ENCODE measurements at places on chromosomes 4 and X.

DNA sequence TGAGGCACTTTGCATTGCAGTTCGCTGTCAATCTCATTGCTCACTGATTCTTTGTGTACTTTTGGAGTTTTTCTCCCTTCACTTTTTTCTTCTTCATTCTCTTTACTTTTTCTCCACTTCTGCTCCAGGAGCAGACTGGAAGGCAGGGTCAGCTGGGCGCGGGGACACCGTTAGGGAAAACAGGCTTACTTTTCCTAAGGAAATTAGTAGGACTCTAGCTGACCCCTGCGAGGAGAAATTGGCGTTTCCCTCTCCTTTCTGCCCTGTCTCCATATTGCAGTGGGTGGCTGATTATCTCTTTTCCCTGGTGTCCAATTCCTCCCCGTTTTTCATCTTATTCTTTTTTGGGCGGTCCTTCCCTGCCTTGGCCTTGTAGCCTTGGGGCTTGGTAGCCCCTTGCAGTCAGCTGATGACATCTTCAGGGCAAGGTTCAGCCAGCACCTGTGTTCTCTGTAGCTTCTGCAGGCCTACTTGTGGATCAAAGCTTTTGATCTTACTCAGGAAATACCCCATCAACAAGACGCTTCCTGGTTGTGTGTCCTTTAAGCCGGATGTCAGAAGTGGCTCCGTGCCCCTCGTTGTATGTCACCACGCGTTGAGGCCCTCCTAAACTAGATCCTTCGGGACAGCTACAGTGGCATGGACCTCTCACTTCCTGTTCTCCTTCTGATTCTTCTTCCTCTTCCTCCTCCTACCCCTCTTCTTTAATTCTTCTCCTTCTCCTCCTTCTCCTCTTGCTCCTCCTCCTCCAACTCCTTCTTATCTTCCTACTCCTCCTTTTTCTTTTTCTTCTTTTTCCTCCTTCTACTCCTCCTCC lies 36.1 kb downstream of the NBDY start:
- DNase-seq: no peak

- no peak for DNase-seq
These were observed 117.4 kb upstream of the GRPR start for GRCh38 chrX:16005917-16006316.

GRCh38 chr4:40960941-40961340 lies 211.2 kb downstream of the NSUN7 start:
- DNase-seq: no peak

GRCh38 chr4:87872028-87872427 lies 39.3 kb downstream of the MEPE start:
- no peak for DNase-seq

DNA sequence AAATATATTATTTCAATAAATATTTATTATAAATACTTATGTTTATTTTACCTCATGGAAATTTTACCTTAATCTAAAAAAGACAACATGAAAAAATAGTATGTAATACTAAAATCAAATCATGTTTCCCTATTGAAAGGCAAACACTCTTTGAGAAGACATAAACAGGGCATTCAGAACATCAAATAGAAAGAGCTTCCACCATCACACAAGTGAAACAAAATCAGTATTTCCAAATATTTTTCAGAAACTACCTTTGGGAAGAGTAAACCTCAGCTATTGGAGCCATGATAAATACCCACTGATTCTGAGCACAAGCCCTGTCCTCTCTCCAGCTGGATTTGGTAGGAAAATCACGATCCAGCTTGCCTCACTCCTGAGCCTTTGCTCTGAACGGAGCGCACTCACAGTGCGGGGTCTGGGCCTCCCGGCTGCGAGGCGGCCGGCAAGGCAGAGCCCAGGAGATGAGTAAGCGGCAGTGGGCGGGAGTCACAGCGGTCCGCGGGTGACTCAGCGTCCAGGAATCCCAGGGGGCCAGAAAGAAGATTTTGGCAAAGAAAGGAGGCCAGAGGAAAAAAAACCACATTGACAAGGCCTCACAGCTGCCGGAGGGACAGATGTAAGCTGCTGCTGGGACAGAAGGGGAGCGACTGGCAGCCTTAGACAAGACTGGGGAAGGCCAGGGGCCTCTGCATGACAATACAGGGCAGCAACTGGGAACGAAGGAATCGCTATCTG lies 14.7 kb upstream of the ANXA5 start:
- peak; percentile 65 for DNase-seq

GRCh38 chr4:104494822-104495559 lies at the start of gene CXXC4:
Gene CXXC4, minus strand, starts transcription at chr4:104494894. Its CDS starts 3,092 bp downstream, at chr4:104491802.
- peak; percentile 61 for DNase-seq

- no peak for DNase-seq
These were observed 206.3 kb downstream of the SLC4A4 start for GRCh38 chr4:71545168-71545567.

DNA sequence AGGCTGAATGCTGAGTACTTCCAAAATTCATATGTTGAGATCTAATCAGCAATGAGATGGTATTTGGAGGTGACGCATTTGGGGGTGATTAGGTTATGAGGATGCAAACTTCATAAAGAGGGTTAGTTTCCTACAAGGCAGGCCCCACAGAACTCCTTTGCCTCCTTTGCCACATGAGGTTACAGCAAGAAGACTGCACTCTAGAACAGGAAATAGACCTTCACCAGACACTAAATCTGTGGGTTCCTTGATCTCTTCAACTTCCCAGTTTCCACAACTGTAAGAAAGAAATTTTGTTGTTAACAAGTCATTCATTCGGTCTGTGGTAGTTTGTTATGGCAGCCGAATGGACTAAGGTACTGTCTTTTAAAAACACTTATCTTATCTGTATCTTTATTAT lies 681.9 kb upstream of the HS3ST1 start:
- DNase-seq: no peak

GRCh38 chrX:134374910-134375309 lies 85.1 kb upstream of the HPRT1 start:
- DNase-seq: no peak

- DNase-seq: no peak
These were observed 2.5 kb downstream of the P2RY8 start for GRCh38 chrX:1534301-1535168.

- no peak for DNase-seq
These were observed 31.2 kb upstream of the TSPAN5 start for GRCh38 chr4:98689507-98690174.

- no peak for DNase-seq
These were observed 95.2 kb upstream of the LNX1 start for GRCh38 chr4:53686521-53686920.

DNA sequence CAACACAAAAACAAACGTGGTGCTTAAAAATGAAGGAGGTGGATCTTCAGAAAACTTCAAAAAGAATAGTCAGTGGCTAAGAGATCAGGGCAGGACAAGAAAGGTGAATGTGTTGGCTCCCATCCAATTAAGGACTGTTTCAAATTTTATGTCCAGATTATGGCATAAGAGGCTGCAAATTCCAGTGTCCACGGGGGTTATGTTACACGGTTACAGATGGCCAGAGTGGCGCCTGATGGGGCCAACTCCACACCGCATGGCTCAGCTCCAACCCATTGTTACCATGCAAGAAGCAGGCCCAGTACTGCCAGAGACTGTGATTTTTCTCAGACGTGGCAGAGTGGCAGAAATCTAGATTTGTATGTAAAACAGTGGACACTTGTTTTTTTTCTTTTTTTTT lies 168.4 kb upstream of the TENM3 start:
- no peak for DNase-seq

DNA sequence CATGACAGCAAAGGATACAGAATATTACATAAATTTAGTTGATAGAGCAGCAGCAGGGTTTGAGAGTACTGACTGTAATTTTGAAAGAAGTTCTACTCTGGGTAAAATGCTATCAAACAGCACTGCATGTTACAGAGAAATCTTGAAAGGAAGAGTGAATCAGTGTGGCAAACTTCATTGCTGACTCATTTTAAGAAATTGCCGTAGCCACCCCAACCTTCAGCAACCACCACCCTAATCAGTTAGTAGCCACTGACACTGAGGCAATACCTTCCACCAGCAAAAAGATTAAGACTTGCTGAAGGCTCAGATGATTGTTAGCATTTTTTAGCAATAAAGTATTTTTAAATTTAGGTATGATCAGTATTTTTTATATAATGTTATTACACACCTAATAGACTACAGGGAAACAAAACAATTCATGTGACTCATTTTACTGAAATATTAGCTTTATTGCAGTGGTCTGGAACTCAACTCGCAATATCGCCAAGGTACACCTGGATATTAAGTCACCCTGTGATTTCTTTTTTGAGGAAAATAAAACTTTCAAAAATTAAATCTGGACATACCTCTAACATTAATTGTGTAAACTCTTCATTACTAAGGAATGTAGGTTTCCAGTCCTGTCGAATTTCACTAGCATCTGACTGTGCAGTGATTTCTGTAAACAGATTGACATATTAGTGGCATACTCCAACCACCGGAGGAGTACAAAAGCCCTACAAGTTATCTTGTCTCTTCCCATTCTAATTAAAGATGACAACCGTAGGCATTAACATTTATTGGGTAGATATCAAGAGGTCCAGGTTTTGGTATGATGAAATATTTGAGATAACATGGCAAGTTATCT lies 71.1 kb downstream of the CLOCK start:
- DNase-seq: no peak

DNA sequence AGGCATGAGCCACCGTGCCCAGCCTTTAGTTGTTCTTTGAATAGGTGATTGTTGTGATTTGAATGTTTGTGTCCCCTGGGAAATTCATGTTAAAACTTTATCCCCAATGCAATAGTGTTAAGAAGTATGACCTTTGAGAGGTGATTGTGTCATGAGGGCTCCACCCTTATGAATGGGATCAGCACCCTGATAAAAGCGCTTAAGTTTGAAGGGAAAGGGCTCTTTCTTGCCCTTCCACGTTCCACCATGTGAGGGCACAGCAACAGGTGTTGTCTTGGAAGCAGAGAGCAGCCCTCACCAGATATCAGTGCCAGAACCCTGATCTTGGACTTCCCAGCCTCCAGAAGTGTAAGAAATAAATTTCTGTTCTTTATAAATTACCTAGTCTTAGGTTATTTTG lies 33.7 kb upstream of the RP2 start:
- no peak for DNase-seq

- DNase-seq: no peak
These were observed 372.9 kb downstream of the KLHL13 start for GRCh38 chrX:117743469-117744251.

DNA sequence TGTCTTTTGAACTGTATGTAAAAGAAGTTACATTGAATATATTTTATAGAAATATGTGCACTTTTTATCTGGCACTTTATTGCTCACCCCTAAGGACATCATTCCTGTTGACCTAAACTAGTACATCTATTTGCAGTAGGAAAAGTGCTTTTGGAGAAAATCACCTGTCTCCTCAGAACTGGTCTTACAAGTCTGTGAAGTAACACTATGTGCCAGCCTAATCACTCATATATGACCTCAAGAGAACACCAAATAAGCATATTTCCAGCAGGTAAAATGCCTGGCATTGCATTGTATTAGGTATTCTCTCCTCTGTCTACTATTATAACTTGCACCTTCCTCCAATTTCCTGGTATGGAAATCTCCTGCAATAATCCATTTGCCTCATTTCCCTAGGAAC lies 4.0 kb upstream of the GASK1B start:
- no peak for DNase-seq

DNA sequence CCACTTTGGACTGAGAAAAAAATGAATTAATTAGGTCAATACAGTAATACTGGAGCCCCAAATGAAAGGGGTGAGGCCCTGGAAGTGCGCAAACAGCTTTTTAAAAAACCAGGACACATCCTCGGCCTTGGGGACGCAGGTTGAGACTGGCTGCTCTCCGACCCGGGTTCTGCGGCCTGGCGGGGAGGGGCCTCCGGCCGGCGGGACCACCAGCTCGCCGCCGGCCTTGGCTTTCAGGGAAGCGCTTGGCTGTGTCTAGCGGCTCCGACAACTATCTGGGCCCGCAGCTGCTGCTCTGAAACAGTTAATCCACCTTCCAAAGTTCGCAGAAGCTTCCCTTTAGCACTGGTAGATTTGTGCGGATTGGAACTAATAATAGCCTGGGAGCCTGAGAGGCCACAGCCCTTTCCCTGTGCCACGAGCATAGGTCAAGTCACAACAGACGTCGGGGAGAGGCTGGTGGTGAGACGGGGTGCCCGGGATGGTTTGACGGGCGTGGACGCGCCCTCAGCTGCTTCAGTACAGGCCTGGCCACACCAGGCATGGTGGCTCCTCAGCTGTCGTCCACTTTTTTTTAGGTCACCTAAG lies 1.1 kb upstream of the SEL1L3 start:
- peak; percentile 56 for DNase-seq

- no peak for DNase-seq
These were observed 74.3 kb downstream of the CFAP299 start for GRCh38 chr4:80409809-80410208.

DNA sequence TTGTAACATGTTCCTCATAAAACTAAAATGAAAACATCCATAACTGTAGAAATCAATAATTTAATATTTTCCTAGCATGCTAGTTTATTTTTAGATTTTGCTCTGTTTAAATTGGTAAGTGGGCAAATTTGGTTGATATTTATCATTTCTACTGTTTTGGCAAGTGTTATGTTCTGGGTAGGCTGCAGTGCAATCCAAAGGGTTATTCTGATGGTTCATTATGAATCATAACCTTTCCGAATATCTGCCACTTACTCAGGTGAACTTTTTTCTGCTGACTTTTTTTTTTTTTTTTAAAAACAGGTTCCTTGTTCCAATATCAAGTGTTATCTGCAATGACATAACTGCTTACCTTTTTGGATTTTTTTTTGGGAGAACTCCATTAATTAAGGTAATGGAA lies 52.0 kb downstream of the CDS1 start:
- no peak for DNase-seq

DNA sequence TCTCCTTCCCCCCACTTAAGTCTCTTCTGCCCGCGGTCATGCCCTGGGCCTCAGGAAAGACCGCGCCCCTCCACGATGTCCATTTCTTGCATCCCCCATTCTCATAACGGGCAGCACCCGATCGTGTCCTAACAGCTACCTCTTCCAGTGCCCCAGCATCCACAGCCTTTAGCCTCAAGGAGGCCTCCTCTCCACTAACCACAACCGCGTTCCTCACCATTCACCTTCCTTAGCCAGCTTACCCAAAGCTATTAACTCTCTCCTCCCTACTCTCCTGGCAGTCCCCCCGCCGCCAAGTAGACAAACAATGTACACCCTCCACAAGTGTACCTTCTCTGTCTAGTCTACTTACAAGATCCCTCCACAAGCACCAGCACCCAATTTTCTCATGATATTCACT lies 58.6 kb upstream of the PAGE5 start:
- DNase-seq: no peak

GRCh38 chr4:1445716-1446445 lies 39.6 kb upstream of the NKX1-1 start:
- DNase-seq: no peak

DNA sequence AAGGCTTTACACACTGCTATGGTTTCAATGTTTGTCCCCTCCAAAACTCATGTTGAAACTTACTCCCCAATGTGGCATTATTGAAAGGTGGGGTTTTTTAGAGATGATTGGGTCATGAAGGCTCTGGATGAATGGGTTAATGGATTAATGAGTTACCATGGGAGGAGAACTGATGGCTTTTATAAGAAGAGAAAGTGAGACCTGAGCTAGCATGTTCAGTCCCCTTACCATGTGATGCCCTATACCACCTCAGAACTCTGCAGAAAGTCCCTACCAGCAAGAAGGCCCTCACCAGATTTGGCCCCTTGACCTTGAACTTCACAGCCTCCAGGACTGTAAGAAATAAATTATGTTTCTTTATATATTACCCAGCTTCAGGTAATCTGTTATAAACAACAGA lies 68.9 kb upstream of the CAPN6 start:
- DNase-seq: no peak
